Epithelial cell of esophagus (primary cell): ENCODE measurements at places on chromosomes 3 and 15.

DNA sequence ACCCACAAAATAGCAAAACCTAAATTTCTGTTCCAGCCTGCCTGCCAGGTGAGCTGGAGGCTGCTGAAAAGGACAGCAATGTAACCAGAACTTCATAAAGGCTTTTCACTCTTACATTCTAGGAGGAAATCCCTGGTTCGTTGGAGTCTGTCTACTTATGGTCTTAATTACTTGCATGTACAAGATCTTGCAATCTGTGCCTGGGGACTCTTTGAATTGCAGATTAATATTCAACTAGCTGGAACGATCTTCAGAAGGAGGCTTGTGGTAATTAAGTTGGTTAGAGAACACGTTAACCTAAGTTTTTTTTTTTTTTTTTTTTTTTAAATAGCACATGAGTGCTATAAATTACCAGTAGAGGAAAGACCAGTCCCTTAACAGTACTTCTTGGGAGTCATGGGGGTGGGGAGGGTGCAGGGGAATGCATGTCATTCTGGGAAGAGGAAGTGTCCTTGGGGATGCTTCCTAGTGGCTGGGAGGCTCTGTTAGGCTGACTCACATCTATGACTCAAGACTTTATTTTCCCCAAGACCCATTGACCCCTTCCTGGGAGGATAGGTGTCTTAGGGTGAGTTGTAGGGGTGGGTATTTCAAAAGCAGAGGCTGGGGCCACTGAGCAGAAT is 139.8 kb downstream of the RAB11A start:
- DNase-seq = peak; percentile 64

DNA sequence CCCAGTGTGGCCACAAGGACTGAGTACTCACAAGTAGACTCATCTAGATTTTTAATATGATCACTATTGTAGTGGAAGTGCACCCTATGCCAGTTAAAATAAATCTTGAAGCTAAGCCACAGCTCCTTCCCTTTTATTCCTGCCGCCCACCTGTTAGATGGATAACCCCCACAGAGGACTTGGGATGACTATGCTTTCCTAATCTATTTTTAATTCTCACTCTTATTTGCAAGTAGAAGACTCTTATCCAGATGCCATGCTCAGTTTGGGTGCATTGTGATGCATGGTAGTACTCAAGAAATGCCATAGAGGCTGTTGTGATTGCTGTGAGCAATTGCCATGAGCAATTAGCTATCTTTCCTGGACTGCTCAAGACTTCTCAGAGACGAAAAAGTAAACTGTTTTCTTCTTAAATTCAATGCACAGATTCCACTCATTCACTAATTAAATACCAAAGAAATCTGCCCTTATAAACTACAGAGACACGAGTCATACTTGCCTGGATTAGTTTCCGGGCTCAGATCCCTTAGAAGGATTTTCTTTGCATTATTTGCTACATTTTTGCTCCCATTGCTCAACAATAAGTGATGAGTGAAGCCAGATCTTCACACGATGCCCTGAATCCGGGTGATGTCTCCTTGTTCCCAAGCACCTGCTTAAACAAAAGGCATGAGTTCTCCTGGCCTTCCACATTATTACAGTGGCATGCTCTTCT is 472.1 kb downstream of the SOX2 start:
- peak; percentile 62 for DNase-seq

GRCh38 chr3:46699676-46700523 is 1.3 kb upstream of the TMIE start:
- no peak for DNase-seq

DNA sequence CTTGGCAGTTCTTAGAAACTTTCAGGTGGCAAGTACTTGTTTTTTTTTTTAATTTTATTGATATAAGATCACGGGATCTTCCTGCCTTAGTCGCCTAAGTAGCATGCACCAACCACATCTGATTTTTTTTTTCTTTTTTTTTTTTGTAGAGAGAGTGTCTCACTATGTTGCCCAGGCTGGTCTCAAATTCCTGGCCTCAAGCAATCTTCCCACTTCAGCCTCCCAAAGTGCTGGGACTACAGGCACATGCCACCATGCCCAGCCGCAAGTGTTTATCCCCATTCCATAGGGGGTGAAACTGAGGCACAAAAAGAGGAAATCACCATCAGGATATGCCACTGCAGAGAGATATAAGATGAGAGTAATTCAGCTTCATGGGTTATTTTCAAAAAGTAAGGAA is 102.9 kb downstream of the IGF2BP2 start:
- no peak for DNase-seq

GRCh38 chr15:66102563-66103292 is 150.8 kb downstream of the MEGF11 start:
- no peak for DNase-seq

DNA sequence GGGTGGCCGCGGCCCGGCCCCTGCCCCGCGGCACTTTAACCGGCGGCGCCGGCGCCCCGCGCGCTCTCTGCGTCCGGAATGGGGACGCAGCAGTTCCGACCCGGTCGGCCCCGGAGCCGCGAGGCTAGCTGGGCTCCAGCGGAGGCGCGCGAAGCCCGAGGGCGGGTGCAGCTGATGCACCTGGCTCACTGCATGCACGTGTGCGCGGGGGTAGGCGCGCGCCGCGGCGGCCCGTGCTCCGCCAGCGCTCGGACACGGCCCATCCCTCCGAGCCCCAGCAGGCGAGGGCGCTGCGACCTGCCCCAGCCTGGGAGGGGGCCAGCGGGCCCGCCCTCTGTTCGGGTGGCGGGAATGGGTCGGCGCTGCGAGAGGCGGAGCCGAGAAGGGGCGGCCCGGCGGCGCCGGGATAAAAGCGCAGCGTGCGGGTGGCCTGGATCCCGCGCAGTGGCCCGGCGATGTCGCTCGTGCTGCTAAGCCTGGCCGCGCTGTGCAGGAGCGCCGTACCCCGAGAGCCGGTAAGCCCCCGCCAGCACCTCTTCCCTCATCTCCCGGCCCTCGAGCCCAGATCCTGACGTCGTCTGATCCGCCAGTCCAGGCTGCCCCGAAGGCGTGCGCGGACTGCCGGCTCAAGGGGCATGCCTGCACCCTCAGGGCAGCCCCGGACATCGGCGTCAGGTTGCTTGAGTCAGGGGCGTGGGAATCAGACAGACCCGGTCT is at the start of the genes CHDH and IL17RB:
TSS of gene CHDH (minus strand) at position 286 of the 717 bp plus-strand sequence. CDS start 22,411 bp downstream, outside the sequence.
TSS of gene IL17RB (plus strand) at position 435 of the 717 bp plus-strand sequence. CDS start at position 456, 21 bp downstream.
- peak; percentile 35 for DNase-seq

GRCh38 chr3:135930255-135930654 is 35.3 kb upstream of the PPP2R3A start:
- no peak for DNase-seq

DNA sequence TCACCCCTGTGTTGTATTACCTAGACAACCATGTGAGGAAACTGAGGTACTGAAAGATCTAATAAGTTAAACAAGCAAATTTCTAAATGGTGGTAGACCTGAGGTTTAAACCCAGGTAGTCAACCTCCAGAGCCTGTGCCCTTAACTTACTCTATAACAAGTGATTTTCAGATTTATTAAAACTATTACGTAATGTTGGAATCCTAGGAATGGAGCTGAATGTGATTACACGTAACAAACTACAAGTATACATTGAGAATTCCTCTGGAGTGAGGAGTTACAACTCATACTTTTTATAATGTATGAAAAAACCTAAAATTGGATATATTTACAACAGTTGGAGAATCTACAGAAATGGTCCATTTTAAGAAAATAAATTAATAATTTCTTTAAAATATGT is 18.0 kb downstream of the FAM98B start:
- no peak for DNase-seq

GRCh38 chr3:4406746-4407568 is 60.1 kb downstream of the SUMF1 start:
- DNase-seq = no peak

- no peak for DNase-seq
Observed at GRCh38 chr3:58072763-58073130, 64.5 kb downstream of the FLNB start.

DNA sequence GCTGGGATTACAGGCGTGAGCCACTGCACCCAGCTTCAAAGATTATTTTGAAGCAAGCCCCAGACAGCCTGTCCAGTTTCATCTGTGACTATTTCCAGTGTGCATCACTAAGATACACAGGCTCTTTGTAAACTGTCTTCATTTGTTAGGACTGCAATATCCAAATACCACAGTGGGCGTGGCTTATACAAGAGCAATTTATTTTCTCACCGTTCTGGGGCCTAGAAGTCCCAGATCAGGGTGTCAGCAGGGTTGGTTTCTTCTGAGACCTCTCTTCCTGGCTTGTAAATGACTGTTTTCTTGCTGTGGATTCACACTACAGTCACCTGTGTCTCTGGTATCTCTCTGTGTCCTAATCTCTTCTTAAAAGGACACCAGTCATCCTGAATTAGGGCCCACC is 59.7 kb downstream of the RLBP1 start:
- no peak for DNase-seq

DNA sequence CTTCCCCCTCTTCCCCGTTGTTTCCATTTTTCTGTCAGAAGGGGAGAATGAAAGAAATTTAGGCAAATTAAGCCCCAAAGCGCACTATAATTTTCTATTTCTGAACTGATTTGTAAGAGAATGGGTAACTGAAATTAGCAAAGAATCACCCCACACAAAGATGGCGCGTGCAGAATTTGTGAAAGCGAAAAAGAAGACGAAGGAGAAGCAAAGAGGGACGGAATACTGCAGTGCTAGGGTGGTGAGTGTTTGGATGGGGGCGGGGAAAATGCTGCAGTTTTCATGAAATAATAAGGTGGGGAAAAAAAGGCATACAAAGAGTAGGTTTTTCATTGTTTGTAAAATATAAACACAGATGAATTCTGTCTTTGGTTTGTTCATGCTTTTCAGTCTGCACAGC is 4.6 kb upstream of the CTNNB1 start:
- no peak for DNase-seq

DNA sequence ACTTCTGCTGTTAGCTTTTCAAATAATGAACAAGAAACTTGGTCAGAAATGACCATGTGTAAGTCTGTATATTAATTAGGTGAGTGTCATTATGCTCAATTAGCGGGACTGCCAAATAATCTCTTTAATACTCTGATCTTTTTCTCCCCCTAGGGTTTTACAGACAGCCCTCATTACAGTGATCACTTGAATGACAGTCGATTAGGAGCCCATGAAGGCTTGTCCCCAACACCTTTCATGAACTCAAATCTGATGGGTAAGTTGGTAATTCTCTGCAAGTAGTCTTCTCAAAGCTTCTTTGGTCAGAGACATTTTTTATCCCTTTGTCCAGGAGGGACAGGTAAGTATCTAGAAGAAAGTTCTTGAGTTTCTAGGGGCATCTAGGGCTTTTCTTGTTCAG is 173.2 kb downstream of the TCF12 start:
- no peak for DNase-seq

DNA sequence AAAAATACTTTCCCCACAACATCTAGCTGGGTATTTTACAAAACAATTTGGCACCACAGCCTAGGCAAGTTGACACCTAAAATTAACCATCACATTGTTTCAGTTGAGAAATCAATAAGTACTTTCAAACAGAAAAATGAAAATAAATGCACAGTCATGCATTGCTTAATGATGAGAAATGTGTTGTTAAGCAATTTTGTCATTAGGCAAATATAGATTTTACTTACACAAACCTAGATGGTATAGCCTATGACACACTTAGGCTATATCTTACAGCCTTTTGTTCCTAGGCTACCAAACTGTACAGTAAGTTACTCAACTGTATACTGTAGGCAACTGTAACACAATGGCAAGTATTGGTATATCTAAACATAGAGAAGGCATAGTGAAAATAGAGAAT is 608.6 kb upstream of the BCHE start:
- peak; percentile 90 for DNase-seq

- DNase-seq = no peak
Observed at GRCh38 chr15:101198031-101198575, 53.7 kb downstream of the CHSY1 start.

DNA sequence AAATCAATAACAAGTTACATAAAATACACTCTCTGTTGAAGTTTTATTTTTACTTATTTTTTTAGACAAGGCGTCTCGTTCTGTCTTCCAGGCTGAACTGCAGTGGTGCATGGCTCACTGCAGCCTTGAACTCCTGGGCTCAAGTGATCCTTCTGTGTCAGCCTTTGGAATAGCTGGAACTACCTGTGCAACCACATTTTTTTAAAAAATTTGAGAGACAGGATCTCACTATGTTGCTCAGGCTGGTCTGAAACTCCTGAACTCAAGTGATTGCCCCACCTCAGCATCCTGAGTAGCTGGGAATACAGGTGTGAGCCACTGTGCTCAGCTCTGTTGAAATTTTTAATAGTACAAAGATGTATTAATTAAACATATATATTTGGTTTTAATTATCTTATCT is 614.3 kb upstream of the ARRDC4 start:
- no peak for DNase-seq

DNA sequence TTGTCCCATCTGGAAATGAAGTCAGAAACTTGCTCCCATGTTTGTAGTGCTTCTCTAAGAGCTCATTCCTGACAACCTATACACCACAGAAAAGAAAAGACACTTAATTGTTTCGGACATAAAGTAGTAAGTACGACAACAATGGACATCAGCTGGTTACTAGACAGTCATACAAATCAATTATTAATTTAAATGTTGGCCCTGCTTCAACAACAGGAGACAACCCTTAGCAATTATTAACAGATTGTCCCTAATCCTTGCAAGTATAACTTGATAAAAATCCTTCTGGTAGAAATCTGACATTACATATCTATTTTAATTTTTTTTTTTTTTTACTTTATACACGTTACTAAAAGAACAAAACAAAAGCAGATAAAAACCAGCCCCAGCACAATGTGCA is 29.8 kb downstream of the ERICH6 start:
- DNase-seq = no peak

GRCh38 chr3:21654241-21654640 is 96.8 kb downstream of the ZNF385D start:
- no peak for DNase-seq

DNA sequence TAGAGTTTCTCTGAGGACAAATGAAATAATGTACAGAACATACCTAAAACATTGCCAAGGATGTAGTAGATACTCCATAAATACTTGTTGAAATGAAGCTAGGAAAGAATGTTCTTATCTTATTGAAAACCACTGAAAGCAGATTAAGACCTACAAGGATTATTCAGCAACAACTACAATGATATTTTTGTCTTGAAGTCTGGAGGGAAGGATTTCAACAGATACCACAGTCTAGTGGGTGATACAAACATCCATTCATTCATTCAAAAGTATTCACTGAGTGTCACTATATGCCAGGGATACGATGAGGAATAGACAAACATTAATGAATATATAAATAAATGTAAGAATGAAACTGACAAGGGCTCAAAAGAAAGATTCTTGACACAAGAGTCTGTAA is 74.7 kb upstream of the THBS1 start:
- no peak for DNase-seq

DNA sequence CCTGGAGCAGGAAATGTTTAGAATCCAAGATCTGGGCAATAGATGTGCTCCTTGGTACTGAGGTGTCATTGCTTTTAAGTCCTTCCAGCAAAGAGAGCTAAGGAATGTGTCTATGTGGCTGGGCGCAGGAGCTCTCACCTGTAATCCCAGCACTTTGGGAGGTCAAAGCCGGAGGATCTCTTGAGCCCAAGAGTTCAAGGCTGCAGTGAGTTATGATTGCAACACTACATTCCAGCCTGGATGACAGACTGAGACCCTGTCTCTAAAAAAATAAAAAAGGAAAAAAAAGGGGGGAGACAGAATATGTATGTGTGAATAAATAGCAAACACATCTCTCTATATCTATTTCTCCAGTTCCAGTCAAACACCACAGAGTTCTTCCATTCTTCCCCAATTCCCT is 4.3 kb upstream of the GPR62 start:
- no peak for DNase-seq
